Activated B cell treated with CpG ODN at 0.5 μM for 24 hours (primary cell): ENCODE measurements at places on chromosomes 3 and 15. TPM values are rescaled to one million over a fixed set of nuclear protein-coding genes. Genes with fewer than 3 reads are reported as not detected.
A peak's percentile ranks its signal among the peaks of the same experiment; 100 is the strongest.

Gene P2RY13
- total RNA-seq: 0.33 and 0.34 TPM in 2 replicates

Gene IL5RA
- total RNA-seq: not detected in 2 replicates

Gene SPINT1
- total RNA-seq: 8.6 and 8.7 TPM in 2 replicates

Gene CLDN16
- not detected in 2 replicates for total RNA-seq

Gene MYEF2
- 19.7 and 23.1 TPM in 2 replicates for total RNA-seq

Gene CSPG4
- not detected in 2 replicates for total RNA-seq

Gene CPNE9
- total RNA-seq: 0.20 TPM in 1 of 2 replicates, not detected in the other

Gene MYL3
- total RNA-seq: not detected in 2 replicates

GRCh38 chr3:69370156-69370883, 15.6 kb downstream of the FRMD4B start:
- DNase-seq: no peak

- no peak for DNase-seq
These were observed 241.7 kb upstream of the SUCLG2 start for GRCh38 chr3:67896130-67896529.

DNA sequence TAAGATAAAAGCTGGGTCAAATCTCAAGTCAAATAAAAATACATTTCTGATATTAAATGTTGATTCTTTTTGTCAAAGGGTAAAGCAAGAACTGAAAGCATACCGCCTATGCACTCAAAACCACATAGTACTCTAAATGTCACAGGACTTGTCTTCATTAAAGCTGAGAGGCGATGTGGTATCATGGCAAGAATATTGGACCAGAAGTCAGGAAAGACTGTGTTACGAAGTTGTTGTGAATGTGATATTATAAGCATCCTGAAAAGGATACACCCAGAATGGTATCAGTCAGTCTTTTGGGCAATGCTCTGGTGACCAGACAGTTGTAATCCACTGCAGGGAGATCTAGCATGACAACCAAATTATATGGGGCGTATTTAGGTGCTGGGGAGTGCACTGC, 33.8 kb downstream of the TIGIT start:
- DNase-seq: no peak

DNA sequence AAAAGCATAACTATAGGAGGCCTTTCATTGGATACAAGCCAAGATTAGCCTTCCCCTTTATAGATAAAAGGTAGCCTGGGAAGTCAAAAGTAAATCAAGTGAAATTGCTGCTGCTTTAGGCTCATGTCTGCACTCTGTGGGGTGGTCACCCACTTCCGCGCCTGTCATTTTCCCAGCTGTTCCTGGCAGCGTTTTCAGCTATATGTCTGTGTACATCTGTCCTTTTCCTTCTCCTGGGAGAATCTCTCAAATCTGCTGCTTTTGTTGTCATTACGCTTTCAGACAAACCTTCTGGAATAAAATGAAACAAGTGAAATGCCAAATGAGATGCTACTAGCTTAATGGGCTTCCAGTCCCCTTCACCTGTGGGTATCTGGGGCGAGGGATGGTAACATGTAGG, 211.8 kb downstream of the MCTP2 start:
- DNase-seq: no peak

DNA sequence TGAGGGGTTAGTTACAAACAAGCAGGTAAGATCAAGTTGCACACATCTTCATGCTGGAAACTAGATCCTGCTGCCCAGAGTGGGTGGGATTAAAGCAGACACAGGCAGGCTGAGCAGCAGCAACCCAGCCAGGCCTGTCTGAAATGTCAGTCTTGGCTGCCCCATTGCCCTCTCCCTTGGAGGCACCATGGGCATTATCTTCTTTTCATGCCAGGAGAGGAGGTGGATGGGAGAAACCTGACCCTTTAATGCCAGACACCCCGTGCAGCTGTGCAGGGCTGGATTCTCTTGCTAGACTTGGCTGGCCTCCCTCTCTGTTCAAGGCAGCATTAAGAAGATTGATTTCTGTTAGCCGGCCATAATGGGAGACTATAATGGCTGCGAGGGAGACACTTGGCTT, 23.0 kb upstream of the EPHB1 start:
- no peak for DNase-seq

DNA sequence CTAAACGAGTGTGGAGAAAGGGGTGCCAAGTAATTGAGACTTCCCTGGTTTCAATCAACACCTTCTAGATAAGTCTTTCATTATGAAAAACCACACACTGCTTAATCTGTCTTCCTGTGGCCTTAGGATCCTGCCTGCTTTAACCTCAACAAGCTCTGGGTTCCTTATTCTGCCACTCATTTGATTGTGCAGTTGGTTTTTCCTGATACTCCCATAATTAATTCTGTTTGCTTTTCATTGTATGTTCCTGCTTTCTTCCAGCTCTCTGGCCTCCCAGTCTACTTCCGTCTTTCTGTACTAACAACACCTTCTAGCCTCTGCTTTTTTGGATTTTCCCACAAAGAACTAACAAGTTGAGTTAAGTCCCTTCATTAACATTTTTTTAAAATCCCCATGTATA, 20.2 kb upstream of the GCNT3 start:
- no peak for DNase-seq

- DNase-seq: no peak
These were observed 689.7 kb upstream of the BCHE start for GRCh38 chr3:166526881-166527280.

- no peak for DNase-seq
These were observed 463.3 kb upstream of the CBLB start for GRCh38 chr3:106332129-106332528.

DNA sequence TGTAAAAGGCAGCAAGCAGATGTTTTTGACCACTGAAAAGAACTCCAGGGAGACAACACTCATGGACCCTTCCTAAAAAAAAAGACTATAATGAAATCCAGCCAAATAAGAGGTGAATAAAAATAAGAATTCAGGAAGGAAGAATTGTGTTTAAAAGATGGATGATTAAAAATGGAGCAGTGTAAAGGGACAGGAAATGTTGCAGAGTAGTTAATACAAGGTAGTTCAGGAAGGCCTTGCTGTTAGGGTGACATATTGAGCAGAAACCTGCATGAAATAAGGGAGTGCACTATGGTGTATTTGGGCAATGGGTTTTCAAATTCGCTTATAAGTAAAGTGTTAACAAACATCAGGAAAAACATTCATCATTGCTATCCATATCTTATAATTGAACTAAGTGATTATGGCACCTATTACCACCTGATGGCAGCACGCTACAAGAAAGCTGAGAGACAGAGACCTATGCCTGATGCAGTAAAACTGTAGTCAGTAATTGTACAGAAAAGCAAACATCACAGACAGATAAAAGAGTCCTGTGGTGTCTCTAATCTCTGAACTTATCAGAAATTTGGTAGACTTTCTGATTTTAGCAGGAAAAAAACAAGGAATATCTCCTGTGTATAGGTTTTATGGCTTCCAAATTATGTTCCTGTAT, 5.8 kb upstream of the DBR1 start:
- no peak for DNase-seq

DNA sequence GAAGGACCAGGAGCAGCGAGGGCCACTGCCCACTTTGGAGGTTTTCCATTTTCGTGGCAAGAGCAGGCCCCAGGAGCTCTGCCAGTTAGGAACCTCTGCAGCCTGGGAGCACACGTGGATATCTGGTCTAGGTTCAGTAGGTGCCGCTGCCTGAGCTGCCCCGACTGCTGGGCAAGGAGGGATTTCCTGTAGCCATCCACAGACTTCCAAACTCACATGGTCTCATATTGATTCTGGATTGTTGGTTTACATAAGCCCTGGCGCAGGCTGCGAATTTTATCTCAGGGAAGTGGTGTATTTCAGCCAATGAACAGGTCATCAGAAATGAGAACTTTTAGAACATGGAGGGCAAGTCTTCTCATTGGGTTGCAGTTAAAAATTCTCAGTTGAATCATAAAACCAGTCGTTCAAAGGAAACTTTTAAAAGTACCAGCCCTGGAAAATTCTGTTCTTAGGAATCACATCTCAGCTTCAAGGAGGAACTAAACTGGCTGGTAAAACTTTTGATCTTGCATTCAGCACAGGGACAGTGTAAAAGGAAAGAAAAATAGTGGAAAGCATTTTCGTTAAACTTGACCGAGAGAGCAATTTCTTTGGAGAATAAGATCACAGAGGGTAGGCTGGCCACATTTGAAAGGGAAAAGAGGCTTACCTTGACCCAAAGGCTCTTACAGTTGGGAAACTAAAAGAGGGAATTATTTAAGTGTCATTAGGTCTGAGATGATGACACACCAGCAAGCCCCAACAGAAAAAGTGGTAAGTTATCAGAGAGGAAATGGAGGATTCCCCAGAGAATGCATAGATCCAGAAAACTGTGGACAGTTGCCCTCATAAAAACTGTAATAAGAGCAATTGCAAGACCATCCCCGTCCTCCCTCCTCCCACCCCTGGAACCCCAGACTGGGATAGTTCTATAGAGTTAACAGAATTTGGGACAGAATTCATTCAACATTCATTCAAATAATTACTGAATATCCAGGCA, 6.4 kb upstream of the RTP3 start:
- DNase-seq: no peak

DNA sequence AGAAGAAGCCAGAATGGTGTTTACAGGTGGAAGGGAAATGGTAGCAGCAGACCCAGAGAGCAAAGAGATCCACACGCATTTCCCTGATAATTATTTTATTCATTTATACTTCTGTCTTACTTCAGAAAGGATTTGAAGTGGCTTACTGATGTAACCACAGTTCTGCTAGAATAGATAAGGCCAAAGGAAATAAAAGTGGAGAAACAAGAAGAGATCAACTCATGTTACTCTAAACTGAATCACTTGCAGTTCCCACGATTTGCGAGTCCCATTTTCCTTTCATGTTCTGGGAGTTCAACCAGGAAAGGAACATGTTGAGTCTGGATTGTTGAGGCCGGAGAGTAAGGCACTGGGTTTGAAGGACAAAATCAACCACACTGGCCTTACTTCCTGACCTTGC, 151.8 kb downstream of the MYRIP start:
- no peak for DNase-seq

- no peak for DNase-seq
These were observed 59.4 kb downstream of the NME9 start for GRCh38 chr3:138270245-138270644.

DNA sequence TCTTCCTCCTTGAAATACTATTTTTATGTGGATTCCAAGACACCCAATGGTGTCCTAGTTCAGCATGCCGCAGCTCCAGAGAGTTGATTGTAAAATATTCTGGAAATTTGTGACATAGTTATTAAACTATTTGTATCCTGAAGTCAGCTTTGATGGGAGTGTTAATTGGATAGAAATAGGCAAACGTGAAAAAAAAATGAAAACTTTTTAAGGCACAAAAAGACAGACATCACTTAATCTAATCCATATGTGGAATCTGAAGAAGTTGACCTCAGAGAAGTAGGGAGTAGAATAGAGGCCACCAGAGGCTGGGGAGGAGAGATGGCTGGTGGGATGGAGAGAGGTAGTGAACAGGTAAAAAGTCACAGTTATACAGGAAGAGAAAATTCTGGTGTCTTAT, 704.2 kb downstream of the ROBO1 start:
- DNase-seq: no peak

DNA sequence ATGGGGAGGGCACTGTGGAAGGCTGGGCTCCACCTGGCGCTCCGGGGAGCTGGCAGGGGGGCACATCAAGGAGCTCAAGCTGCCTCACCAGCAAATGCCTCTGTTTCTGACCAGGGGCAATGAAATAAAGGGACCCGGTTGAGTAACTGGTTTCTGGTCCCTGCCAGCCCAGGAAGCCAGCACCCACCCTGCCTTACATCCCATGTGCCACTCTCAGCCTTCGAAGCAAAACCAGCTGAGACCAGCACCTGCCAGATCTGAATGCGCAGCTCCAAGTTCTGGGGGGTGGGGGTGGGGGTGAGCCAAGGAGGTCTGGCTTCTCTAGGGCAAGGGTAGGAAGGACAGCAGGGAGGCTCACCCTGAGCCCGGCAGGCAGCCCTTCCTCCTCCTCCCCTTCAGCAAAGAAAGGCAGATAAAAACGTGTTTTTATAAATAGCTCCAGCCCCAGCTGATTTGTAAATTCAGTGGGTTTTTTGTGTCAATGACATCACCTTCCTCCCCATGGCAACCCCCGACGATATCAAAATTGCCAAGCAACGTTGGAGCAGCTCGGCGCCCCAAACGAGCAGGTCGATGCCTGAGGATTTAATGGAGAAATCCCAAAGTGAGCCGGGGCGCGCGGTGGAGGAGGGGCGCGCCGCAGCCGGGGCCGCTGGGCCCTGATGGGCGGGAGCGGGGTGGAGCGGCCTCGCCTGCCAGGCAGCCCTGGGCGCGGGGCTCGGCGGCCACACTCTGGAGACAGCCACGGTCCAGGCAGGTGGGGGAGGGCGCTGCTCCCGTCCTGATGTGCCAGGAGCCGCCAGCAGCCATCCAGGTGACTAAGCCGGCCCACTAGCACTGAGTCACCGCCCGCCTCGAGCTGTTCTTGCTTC, at the start of gene PAK6:
Gene PAK6, plus strand, starts transcription at position 532 of the 872 bp plus-strand sequence. CDS start 25,723 bp downstream, outside the sequence.
- DNase-seq: peak; percentile 36

DNA sequence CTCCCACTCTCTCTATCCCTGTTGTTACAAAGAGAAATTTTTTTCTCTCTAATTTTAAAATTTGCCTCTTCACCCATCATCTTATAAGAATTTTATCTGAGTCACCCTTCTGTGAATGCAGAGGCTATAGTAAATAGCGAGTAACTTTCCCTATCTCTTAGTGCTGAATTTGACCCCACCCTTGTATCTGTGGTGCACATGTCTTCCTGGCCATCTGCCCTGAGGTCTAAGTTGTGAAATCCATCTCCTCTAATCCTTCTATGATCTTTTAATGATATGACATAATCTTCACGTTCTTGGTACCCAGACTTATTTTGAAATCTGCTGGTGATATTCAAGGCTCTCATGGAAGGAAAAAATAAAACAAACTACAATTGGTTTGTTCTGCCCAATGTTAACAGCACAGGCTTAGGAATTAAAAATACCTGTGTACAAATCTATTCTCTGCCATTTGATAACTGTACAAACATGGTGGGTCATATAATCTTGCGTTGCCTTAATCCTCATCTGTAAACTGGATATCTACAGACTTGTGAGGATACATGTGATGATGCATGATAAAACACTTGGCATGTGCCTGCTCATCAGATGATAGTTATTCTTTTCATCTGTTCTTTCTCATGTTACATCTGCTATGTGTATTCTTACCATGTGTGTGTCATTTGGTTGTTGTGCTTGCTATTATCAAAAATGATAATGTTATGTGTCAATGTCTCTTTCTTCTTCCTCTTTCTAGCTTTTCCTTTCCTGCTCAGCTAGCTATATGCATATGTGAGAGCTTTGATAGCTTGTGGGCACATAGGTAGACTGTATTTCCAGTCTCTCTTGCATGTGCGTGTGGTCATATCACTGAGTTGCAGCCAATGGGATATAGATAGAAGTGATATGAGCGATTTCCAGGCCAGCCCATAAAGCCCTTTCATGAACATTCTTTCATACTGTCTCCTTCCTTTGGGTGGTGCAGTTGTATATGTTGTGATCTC, 13.7 kb upstream of the CCR3 start:
- no peak for DNase-seq

DNA sequence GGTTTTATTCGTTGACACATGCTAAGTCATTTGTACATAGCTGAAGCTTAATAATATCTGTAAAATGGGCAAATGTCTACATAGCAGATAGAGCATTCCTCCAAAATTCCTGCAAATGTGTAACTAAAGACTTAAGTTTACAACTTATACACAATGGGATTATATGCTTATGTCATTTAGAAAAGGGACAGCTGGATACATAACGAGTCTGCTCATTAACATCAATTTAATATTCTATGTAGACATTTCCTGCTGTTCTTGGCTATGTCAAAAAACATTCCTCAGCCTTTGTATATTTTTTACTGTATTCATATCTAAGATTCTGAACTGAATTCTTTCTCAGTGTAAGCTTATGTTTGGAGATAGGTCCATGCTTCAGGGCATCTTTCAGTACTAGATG, 762.2 kb downstream of the NR2F2 start:
- no peak for DNase-seq

GRCh38 chr15:62107571-62108121, 40.9 kb downstream of the C2CD4A start:
- DNase-seq: no peak

- DNase-seq: no peak
These were observed 43.7 kb upstream of the ATP2C1 start for GRCh38 chr3:130850044-130850797.
